ENCODE measurements at places on chromosomes 11 and 22.
A peak's percentile ranks its signal among the peaks of the same experiment; 100 is the strongest.

- peak; percentile 47 for DNase-seq
Observed at GRCh38 chr11:60831143-60831500, 10.8 kb upstream of the CCDC86 start.

DNA sequence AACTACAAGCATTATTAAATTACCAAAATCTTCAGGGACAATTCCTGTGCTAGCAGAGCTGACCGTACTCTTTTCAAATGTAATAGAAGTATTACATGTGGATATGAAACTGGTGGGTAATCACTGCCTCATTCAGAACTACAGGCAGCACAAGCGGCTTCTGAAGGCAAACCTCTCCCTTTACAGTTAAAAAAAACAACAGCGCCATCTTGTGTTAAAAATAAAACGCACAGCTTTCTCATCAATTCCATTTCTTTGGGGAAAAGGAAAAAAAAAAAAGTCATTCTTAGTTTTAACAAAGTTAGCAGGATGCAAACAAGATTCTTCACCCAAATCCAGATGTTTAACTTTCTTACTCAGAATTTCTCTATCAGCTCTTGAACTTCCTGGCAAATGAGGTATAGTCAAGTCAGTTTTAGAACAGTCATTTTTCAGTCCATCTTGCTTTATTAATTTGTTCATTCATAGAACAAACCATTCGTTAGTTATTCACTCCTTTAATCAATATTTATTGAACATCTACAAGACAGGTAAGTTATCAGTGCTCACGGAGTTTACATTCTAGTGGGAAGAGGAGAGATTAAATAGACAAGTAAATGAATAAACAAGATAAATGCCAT, 331.8 kb upstream of the MPPED2 start:
- DNase-seq: no peak

DNA sequence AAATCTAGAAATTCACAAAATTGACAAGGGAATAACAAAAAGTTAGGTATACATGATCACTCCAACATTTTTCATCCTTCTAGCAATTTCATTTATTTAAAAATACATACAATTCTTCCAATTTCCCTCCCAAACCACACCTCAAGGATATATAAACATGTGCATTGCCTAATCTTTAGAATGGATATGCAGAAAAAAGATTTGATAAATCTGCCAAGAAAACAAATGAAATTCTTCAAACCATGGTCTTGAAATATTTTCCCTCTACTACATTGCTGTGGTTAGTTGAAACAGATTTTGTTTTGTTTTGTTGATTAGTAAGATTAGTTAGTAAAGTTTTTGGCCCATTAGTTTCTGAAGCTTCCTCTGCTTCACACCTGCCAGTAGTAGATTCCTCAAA, 703.3 kb upstream of the CCDC179 start:
- no peak for DNase-seq

GRCh38 chr22:49933236-49934159, 15.1 kb downstream of the CRELD2 start:
- DNase-seq: no peak

- no peak for DNase-seq
Observed at GRCh38 chr11:66548041-66548440, 1.3 kb downstream of the ACTN3 start.

DNA sequence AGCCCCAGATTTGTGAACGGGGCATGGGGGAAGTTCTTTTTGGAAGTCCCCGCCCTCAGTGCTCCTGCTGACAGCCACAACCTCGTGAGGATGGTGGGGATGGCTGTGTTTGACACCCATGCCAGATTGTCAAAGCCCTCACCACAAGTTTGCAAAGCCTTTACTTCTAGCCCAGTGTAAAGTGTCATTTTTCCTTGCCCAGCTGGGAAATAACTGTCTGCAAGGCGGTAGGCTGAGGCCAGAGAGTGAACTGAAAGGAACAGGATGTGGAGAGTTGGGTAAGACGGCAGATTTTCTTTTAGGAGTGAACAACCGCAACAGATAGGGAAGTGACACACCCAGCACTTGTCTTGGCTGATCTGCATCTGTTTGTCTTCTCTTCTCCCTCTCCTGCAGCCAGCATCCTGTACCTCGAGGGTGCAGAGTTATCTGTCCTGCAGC, 13.6 kb downstream of the IL17RA start:
- DNase-seq: peak; percentile 69

DNA sequence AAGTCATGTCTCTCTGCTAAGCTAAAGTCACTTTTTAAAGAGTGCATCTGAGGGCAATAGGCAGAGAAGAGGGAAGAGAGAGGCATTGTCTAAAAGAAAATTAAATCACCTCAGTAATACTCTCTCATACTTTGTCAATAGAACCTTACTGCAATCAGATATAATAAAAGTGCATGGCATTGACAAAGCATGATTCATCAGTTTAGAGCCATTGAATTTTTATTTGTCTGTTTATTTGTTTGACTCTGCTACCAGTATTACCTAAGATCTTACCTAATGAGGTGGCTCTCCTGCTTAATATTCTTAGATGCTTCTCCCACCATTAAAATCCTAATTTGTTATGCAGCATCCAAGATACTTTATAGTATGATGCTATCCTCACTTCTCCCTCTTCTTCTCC, 209.0 kb downstream of the PGR start:
- no peak for DNase-seq

GRCh38 chr11:78860720-78861422, 286.2 kb upstream of the NARS2 start:
- DNase-seq: no peak

DNA sequence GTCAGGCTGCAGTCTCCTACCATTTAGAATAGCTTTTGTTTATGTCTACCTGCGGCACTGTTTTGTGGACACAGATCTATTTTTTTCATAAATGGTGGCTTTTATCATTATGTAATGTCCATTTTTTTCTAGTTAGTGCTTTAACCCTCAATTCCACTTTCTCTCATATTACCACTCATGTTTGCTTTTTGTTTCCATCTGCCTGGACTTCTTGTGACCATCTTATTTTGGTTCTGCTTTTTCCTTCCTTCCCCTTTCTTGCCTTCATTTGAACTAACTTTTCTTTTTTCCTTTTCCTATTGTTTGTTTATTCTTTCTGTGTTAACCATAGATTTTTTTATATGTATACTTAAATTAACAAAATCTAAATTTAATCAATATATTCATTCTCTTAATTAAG, 98.5 kb upstream of the SLC22A12 start:
- DNase-seq: peak; percentile 21

GRCh38 chr11:55503449-55503848, 50.8 kb upstream of the OR4C15 start:
- DNase-seq: no peak

DNA sequence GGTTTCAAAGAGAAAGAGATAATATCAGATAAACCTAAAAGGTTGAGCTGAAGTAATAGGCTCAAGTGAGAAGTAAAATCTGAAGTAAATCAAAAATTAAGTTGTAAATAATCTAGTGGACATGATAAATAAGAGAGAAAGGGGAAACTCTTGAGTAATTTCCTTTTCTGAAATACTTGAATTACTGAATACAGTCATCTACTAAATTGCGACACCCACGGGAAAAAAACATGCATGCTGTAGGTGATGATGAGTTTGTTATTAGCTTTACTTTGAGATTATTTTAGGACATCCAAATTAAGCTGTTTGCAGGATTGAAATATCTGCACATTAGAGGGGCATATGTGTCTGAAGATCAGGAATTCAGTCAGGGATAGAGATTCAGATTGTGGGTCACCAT, 50.0 kb upstream of the CARD18 start:
- no peak for DNase-seq

GRCh38 chr22:29733362-29734201, 13.8 kb downstream of the CABP7 start:
- DNase-seq: no peak

GRCh38 chr22:47445716-47446290, 683.4 kb downstream of the TBC1D22A start:
- DNase-seq: no peak

DNA sequence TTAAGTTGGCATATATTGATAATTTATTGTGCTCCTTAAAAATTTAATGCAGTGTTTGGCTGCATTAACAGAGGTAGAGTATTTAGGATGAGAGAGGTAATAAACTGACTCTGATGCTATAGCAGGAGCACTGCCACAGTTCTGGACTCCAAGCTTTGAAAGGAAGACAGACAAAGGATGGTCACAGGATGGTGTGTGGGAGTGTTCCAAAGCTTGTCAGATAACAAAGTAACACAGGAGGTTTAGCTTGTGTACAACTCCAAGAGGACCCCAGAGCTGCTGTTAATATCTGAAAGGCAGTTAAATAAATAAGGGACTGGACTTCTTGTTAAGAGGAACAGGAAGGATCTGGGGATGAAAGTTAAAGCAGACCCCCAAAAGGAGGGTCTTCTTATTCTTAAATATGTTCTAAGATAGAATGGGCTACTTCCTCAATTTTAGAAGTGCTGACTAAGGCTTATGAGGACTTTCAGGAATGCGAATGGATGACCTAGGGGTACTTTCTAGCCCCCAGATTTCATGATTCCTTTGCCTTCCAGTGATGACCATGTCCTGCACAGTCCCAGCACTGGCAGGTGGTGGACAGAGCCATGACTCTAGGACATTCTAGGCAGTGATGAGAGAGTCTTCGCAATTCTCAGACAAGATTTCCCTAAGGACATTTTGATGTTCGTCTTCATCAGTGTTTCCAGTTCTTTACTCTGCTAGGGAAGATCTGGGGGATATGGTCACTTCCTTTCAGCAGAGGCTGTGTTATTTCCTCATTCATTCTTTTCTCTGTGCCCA, 149.1 kb upstream of the RASSF10 start:
- DNase-seq: no peak

- no peak for DNase-seq
Observed at GRCh38 chr11:28820296-28820989, 712.3 kb downstream of the METTL15 start.

- no peak for DNase-seq
Observed at GRCh38 chr11:110200241-110200640, 96.2 kb downstream of the RDX start.

DNA sequence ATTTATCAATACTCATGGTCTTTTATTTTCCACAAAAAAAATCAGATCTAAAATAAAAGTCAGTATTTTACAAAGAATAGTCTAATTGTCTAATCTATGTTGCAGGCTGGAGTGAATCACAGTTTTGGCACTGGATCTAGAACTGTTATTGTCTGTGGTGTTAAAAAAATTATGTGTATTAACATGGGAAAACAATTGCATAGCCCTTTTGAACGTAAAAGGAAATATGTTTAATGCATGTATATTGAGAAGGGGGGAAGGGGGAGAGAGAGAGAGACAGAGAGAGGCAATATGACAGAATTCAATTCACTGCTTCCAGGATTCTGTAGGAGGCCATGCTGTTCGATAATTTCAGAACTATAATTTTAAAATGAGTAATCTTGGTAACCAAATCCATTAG, 324.9 kb upstream of the CCDC90B start:
- DNase-seq: no peak

GRCh38 chr11:87901341-87901740, 273.9 kb downstream of the RAB38 start:
- no peak for DNase-seq

Measured in GDM1 (cell line).